ENCODE measurements at places on chromosomes 1 and 21.
A peak's percentile ranks its signal among the peaks of the same experiment; 100 is the strongest.

DNA sequence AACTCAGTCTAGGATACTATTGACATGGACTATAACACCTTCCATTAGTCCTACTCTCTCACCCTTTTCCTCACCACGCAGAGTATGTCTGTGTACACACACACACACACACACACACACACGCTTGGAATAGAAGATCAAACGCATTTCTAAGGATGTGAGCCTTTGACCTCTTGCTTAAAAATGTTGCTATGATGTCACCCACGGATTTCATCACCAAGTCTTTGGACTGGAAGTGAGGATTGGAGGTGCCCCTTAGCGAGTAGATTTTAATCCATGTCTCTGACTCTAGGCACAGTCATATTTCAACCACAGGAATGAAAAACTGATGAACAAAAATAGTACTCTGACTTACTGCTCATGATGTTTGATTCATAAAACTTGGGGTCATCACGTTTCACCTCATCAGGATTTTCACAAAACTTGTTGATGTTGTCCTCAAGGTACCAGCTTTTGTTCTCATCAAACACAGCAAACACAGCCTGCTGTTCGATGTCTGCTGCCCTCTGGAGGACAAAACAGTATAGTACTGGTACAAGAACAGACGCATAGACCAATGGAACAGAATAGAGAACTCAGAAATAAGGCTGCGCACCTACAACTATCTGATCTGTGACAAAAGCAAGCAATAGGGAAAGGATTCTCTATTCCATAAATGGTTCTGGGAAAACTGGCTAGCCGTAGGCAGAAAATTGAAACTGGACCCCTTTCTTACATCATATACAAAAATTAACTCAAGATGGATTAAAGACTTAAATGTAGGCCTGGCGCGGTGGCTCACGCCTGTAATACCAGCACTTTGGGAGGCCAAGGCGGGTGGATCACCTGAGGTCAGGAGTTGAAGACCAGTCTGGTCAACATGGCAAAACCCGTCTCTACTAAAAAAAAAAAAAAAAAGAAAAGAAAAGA lies 39.9 kb downstream of the F5 start:
- peak; percentile 51 for DNase-seq

GRCh38 chr1:87330057-87330884 lies 1.6 kb downstream of the LMO4 start:
- peak; percentile 27 for DNase-seq

DNA sequence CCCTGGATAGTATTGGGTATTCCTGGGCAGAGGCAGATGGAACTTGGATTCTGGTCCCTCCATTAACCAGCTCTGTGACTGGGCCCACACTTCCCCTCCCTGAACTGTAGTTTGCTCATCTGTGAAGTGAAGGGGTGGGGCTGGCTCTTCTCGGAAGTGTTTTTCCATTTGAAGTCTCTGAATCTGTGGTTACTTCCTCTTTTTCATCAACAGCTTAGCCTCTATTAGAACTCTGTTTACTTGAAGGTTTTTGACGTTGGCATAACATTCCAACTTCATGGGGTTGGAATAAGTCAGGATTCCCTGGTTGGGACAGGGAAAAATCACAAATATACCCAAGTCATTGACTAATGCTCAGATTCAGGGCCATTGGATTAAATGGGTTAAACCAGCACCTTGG lies 3.6 kb downstream of the KIAA0040 start:
- DNase-seq: no peak

DNA sequence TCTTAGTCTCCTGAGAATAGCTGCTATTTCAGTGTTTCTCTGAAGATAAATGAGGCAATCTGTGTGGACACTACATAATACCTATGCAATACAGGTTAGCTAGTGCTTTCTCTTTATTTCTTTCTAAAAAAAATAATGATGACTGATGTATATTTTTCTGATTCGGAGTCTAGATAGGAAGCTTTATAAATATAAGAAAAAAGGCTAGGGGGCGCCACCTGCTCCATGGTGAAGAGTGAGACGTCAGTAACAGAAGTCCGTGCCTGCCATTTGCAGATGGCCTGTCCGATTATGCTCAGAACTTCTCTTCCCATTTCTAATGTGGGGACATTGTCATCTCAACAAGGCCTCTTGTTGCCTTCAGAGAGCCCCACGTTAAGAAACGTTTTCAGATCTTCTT lies 26.4 kb downstream of the QSOX1 start:
- DNase-seq: peak; percentile 30

DNA sequence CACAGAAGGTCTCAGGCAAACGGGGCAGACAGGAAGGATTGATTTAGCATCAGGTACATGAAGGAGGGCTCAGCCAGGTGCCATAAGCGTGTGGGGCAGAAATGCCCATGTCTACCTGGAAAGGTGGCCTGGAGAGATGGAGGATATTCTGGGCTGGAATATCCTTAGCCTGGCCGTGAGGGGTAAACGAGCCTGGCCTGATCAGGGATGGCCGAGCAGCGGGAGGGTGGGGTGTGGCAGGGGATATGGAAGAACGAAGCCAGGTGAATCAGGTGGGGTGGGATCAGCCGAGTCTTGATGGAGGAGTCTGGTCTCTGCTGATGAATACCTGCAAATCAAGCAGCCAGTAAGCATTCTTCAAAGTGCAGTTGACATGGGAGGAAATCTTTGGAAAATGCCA lies 35.5 kb upstream of the TTC22 start:
- DNase-seq: no peak

DNA sequence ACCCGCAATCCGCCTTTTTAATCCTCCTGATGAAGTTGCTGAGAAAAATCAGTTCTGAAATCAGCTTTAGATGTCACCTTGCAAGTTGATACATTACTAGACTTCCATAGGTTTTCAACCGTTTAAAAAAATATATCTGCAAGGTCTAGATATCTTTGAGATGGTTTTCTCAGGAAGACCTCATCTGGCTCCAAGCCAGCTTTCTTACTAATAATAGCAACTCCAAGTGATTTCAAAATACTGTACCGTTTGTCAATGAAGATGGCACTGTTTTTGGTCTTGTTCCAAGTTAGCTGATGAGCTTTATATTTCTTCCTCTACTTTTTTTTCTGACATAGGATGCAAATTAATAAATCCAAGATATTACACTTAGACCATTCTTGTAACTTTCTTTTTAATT lies 40.3 kb downstream of the LRRC8C start:
- no peak for DNase-seq

DNA sequence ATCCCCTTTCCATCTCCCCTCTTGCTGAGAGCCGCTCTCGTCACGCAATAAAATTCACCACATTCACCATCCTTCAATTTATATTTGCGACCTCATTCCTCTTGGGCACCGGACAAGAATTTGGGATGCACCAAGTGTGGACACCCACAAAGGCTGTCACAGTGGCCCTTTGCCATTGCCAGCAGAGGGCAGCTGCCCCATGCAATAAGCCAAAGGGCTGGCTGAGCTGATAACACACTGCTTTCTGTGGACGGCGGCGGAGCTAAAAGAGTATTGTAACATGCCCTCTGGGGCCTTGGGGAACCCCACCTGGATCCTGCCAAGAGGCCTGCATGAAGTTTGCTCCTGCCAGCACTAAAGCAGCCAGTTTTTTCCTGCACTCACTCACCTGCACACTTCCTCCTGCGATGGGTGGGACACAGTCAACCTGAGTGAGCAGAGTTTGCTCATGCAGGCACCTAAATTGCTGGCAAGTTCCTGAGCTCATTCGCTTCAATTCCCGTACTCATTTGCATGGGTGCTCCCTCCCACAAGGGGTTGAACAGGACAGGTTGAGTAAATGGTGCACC lies 792.3 kb upstream of the ADAMTS5 start:
- peak; percentile 5 for DNase-seq

- DNase-seq: peak; percentile 57
These were observed 22.9 kb upstream of the MTF2 start for GRCh38 chr1:93056214-93056613.

- no peak for DNase-seq
These were observed 53.8 kb upstream of the DPH5 start for GRCh38 chr1:101079341-101079740.

DNA sequence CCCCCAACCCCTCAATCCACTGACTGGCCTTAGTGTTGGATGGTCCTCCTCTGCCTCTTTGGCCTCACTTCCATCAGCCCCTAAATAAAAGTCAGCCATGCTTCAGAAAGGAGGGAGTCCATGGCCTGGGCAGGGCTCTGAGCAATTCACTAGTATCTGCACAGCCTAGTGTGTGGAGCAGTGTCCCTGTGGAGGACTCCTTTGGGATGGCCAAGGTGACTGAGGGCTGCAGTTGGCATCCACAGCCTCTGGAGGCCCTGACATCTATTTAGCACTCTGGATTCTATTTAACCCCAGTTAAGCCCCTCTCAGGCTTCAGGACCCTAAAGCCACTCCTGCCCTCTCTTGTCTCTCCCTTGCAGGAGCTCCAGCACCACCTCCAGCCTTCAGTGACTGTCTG lies 3.6 kb downstream of the THEM5 start:
- DNase-seq: no peak

DNA sequence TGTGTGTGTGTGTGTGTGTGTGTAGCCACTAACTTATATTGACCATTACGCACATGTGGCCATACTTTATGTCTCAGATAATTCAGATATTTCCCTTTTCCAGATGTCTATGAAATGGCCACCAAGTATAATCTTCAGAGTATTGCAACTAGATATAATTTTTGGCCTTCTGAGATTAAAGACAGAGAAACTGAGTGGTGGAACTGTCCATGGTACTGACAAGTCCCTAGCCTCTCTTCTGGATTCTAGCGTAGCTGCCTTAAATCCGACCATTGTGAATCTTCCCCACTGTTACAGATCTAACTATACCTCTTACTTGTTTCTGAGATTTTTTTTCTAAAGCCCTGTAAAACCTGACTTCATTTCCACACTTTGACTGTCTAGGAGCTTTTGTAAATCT lies 100.0 kb upstream of the SERTAD4 start:
- DNase-seq: peak; percentile 45

GRCh38 chr1:151047591-151047924 lies at the start of gene C1orf56:
TSS of gene C1orf56 (plus strand) at chr1:151047751. CDS start at chr1:151047848, 97 bp downstream.
- peak; percentile 75 for DNase-seq

GRCh38 chr1:152795686-152796085 lies 835 bp upstream of the LCE1D start:
- no peak for DNase-seq

DNA sequence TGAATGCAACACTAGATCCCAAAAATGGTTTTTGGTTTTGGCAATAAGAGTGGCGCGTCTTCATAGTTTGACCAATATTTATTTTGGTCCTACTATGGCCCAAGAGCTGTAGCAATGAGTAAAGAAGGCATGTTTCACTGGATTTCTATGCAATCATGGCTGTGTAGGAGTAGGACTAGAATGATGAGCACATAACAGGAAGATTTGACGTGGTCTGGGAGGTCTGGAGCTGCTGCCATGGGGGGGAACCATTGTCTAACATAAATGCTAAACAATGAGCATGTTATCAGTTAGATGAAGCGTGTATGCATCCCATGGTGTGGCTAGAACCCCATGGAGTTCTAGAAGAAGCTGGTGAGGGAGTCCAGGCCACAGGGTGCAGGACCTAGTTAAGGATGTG lies 38.3 kb downstream of the OLIG1 start:
- no peak for DNase-seq

GRCh38 chr1:71228742-71229365 lies 148.0 kb upstream of the ZRANB2 start:
- DNase-seq: no peak

DNA sequence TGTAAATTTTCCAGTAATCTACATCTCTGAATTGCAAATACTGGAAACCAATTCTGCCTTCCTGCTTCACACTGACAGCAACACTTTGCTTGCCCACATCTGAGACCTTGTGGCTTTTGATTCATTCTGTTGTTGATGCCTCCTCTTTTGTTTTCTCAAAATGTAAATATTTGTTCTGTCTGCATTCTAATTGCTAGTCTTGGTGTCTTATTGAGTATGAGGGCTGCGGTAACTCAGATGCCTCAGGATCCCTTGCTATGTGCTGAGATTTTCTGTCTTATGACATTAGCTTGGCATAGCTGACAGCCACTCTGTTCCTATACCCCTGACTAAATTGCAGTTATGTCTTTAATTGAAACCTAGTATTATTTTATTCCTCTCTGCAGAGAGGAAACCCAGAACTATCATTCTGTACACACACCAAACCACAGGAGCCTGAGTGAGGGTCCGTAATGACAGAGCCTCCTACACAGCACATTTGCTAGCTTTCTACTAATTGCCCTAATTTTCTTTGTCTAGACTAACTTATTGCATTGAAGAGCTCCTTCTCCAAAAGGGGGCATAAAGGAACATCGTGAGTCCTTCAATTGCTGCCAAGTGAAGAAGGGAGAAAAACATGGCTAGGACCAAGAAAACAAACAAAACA lies 72.1 kb downstream of the GREM2 start:
- DNase-seq: no peak

DNA sequence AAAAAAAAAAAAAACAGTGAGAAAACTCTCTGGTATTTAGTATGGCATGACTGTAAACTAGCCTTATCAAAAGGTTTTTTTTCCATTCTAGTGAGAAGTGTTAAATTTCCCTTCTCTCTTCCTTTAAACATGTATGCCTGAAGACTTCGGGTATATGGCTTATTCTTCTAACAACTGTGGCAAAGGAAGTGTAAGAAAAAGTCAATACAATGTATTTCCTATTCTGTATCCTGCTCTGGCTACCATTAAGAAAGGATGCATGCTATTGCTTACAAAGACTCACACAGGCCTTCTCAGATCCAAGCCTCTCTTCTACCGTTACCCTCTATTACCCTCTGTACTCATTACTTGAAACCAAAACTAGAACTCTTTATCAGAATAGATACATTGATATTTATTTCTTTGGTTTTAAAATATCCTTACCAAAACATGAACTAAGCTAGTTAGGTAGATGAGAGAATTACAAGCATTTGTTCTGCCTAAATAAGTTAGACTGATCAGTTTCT lies 8.4 kb downstream of the CEPT1 start:
- no peak for DNase-seq

DNA sequence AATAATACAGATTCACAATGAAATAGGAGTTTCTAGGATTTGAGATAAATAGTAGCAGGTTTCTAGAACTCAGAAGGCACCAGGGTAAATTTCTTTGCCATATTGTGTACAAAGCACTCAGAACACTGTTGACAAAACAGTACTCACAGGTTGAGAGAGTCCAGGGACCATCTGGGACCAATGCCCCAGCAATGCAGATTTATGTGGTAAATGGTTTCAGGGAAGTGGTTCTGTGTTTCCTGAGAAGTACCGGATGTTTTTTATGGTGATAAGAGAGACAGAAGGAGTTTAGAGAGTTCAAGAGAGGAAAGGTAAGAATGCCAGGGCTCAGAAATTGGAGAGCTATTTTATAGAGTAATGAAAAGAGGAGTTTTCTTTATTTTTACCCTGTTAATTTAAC lies 29.6 kb upstream of the DIPK1A start:
- DNase-seq: no peak

- no peak for DNase-seq
These were observed 71.0 kb downstream of the SASS6 start for GRCh38 chr1:100061681-100062080.

DNA sequence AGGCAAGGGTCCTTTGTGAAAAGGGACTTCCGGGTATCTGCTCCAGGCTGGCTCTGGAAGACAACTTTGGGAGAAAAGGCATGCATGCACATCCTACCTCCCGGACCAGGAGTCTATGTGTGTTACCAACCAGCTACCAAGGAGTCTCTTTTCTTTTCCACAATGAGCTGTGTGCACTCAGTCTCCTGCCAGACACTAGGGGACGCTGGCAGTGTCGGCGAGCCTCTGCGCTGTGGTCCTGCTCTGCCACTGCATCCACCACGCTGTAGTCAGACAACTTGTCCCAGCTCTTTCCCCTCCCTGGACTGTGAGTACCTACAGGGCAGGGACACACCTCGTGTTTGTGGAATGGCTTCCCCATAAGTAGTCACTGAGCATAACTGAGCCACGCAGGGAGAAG lies 5.1 kb upstream of the SSR2 start:
- peak; percentile 63 for DNase-seq

- DNase-seq: no peak
These were observed 82.3 kb downstream of the GPR89B start for GRCh38 chr1:148010527-148010926.

- DNase-seq: no peak
These were observed 170.2 kb downstream of the PLPP3 start for GRCh38 chr1:56409112-56409691.

All from nephron progenitor cell (in vitro differentiated cells).